ENCODE measurements at places on chromosomes 5 and 9.
A peak's percentile ranks its signal among the peaks of the same experiment; 100 is the strongest.

DNA sequence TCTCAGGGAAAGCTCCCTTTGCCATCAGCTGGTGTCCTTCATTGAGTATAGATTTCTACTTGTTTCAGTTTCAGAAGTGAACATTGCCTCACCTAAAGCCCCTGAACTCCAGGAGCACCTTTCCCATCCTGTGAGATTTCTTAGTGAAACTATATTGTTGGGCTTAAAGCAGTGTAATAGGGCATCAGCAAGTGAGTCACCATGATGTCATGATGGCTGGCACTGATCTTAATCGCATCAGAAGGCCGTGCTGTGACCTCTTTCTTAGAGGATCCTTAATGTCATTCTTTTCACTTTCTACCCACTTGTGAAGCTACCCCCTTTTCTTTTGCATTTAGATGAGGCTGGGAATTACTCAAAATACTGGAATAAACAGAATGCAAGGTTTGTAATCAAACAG lies 401.3 kb downstream of the MTRR start:
- DNase-seq: no peak

DNA sequence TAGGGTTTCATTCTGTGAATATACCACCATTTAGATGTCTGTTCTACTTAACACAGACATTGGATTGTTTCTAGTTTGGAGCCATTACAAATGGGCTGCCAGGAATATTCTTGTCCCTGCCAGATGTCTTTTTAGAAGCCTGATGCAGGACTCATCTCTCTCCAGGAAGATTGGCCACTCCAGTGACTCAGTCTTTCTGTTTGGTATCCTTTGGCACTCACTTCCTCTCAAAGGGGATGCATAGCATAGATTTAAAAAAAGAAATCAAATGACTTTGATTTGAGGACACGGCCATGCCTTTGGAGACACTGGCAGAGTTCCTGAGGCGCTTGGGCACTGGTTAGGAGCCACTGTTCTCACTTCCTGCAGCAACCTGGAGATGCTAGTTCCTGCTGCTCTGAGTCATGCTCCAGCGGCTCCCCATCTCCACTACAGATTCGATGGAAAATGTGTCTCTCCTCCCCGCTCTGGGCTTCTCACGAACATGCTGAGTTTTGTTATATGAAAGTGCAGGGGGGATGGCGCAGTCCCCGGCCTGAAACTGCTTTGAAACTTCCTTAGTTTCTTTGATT lies 3.5 kb upstream of the ZNF366 start:
- DNase-seq: no peak

DNA sequence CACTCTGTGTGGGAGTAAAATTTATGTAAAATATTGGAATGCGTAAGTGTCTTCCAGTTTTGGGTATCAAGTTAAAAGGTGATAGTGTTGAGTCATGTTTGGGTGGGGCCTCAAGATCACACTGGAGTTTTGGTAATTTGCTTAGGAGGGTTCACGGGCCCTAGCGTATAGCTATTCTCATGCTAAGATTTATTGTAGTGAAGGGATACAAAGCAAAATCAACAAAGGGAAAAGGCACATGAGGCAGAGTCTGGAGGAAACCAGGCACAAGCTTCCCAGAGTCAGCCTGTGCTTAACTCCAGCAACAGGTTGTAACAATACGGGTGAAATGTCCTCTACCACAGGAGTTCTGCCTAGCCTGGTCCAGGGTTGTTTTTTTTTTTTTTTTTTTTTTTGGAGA lies 20.2 kb downstream of the HSPA4 start:
- no peak for DNase-seq

GRCh38 chr5:154547551-154547950 lies 69.5 kb upstream of the HAND1 start:
- DNase-seq: no peak

- DNase-seq: no peak
Measured at GRCh38 chr5:122909470-122910100, 64.2 kb downstream of the SNX24 start.

- peak; percentile 60 for DNase-seq
Measured at GRCh38 chr9:137077010-137077747, at the start of gene UAP1L1. Gene UAP1L1 (plus strand): TSS chr9:137077517. CDS start chr9:137077533, 16 bp downstream.

DNA sequence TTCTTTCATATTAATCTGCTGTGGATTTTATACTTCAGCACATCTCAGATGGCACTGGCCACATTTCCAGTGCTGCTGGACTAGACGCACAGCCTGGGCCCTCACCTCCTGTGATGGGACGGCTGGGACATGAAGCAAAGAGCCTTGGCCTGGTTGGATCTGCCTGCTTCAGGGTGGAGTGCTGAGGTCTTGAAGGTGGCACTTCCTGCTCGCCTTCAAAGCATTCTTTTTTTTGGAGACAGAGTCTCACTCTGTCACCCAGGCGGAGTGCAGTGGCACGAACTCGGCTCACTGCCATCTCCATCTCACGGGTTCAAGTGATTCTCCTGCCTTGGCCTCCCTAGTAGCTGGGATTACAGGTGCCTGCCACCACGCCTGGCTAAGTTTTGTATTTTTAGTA lies 73.1 kb downstream of the RAPGEF1 start:
- no peak for DNase-seq

DNA sequence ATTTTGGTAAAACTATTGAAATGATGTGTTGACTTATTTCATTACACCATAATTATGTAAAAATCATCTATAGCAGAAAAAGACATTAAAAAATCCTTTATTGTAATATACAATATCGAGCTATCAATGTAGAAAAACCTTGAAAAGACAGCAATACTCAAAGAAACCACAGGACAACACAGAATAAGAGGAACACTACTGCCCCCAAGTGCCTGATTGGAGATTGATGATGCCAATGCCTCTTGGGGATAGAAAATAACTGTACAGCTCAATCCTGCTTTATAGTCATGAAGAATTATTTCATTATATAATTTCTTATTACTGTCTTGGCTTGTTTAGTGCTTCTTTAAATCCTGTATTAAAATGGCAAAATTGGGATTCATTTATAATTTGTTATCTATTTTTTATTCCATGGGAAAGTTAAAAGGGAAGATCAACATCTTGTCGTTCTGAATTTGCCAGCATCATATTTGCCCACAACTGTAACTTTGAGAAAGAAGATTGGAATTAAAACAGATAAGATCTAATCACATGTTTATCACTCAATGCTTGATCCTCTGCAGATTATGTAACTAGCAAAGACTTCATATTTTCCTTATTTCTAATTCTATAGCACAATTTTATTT lies 337.5 kb downstream of the CDH9 start:
- no peak for DNase-seq

- DNase-seq: no peak
Measured at GRCh38 chr5:4636378-4636777, 503.8 kb upstream of the ADAMTS16 start.

DNA sequence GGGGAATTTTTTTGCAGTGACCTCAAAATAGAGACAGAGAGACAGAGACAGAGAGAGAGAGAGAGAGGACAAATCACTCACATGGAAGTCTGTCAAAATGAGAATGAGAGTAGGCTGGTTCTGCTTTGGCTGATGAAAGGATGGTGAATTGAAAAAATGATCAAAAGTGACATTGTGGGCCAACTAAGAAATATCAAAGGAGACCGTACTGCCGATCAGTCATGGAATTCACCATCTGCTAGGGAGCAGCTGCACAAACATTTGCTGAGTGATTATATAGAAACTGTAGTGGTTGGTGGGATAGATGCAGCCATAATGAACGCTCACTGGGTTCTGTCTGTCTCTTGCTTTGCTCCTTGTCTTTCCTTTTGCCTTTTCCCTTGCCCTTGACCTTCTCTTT lies 476.6 kb upstream of the SGCD start:
- no peak for DNase-seq

GRCh38 chr9:71144495-71144894 lies 23.1 kb upstream of the TRPM3 start:
- DNase-seq: no peak

- DNase-seq: no peak
Measured at GRCh38 chr5:127838661-127839060, 135.5 kb downstream of the CCDC192 start.

DNA sequence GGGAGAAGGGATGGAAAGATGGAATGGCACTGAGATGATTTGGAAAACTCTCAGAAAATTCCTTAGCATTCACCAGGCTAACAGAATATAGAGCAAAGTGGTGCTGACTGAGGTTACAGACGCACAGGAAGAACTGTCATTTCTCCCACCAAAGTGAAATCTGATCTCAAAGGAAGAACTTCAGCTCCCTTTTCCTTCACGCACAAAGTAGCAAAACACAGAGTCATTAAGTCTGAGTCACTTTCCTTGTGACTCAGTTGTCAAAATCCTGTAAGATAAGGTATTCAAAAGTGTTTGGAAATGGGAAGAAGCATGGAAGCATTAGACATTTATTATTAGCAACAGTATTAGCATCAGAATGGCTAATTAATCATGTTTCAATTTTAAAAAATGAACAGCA lies 11.7 kb downstream of the MPDZ start:
- DNase-seq: no peak

- DNase-seq: no peak
Measured at GRCh38 chr9:37976714-37977477, 73.0 kb upstream of the SLC25A51 start.

DNA sequence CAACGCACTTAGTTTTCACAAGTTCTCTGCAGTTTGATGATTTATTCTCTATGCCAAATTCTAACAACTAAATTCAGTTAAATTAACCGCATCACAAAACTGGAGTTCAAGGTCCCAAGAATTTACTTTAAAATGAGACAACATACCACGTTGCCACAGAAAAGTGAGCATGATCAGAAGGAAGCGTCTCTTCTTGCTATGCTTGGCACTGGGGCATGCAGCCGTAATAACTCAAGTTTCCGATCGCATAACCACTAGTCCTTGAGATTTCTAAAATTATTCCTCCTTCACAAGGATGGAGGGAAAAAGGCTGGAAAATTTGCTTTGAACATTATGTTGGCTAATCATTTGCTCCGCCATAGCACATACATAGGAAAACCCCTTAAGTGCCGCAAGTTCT lies 13.9 kb downstream of the NFIB start:
- no peak for DNase-seq

Data from activated naive CD4-positive, alpha-beta T cell treated with anti-CD3 and anti-CD28 coated beads, Interleukin-2, amount 50 U/mL, for 72 hours (primary cell).